ENCODE measurements at places on chromosomes 16 and 17.
A peak's percentile ranks its signal among the peaks of the same experiment; 100 is the strongest.

- no peak for DNase-seq
Measured at GRCh38 chr16:399340-400019, 2.2 kb upstream of the DECR2 start.

DNA sequence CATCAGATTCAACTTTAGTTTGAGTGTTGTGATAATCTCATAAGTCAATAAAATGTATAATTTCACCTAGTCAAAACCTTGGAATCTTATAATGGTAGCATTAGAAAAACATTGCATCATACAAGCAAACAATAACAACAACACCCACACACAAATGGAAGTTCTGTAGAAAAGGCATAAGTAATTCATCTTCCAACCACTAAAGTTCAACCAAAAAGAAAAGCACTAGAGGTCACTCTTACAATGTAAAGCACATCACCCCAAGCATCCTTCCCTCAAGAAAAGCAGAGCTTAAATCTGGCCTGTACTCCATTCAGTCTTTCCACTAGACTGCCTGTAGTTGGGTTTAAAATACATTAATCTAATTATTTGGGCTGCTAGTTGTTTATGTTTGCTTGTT is 1.8 kb downstream of the CNTNAP4 start:
- DNase-seq = no peak

DNA sequence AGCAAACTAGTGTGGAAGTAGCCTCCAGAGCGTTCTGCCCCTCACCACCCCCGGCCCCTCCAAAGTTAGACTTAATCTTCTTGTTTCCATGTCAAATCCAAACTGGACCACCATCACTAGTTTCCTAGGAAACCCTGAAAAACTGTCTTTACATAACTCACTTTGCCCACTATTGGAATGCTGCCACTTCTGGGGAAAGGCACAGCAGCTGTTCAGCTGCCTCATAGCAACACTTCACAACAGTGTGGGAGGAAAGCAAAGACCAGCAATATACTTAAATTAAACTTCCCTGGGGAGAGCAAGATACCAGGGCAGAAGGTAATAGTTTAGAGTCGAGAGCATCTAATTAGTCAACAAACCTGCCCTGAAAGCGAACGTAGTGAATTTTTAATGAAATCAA is 452.2 kb downstream of the KCNJ2 start:
- peak; percentile 14 for DNase-seq

GRCh38 chr16:55842369-55843104 is 9.6 kb upstream of the CES1 start:
- DNase-seq = peak; percentile 10

DNA sequence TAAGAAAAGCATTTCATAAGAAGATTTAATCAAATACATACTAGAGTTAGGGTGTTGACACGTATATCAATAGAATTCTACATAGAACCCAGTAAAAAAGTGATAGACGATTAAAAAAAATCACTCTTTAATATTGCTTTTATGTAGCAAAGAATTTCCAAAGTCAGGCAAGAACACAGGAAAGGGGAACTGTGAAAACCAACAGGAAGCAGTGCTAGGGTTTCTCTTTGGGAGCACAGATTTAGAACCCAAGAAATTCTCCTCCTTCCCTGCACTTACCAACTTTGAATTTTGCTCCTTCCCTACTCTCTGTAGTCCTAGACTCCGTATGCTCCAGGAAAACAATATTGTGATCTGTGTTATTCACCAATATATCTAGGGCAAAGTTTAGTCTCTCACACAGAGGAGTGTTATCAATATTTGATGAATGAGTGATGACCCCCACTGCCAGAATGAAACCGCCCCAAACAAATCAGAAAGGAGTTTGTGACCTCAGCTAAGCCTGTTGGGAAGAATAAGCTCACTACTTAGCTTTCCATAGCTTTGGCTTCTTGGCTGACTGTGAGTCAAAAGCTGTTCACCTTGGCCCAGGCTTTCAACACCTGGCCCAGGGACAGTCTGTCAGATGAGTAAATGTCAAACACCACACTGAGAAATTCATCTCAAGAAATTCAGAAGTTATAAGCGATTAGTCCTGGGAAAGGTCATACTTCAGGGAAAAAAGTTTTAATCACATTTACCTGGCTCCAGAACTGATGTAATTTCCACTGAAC is 8.6 kb downstream of the RFWD3 start:
- no peak for DNase-seq

DNA sequence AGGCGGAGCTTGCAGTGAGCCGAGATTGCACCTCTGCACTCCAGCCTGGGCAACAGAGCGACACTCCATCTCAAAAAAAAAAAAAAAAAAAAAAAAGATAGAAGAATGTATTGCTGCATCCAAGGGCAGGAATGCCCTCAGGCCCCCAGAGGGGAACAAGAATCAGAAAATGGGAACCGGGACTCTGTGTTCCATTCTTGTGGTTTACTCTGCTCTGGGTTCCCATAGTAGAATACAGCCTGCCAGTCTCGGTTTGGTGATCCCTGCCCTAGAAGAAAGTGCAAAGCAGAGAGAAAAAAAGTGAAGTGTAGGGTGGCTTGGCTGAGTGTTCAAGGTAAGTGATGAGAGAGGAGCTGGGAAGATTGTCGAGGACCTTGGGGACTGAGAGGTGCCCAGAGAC is 27.4 kb upstream of the KDM6B start:
- DNase-seq = no peak

GRCh38 chr17:73991260-73991659 is 212.2 kb upstream of the RPL38 start:
- no peak for DNase-seq

- no peak for DNase-seq
Measured at GRCh38 chr16:87918866-87919680, 17.3 kb downstream of the CA5A start.

GRCh38 chr17:75695830-75696271 is 25.4 kb upstream of the ITGB4 start:
- DNase-seq = no peak

GRCh38 chr16:46702030-46702429 is 12.6 kb downstream of the ORC6 start:
- no peak for DNase-seq

- peak; percentile 64 for DNase-seq
Measured at GRCh38 chr17:48636177-48637018, 10.2 kb upstream of the HOXB9 start.

DNA sequence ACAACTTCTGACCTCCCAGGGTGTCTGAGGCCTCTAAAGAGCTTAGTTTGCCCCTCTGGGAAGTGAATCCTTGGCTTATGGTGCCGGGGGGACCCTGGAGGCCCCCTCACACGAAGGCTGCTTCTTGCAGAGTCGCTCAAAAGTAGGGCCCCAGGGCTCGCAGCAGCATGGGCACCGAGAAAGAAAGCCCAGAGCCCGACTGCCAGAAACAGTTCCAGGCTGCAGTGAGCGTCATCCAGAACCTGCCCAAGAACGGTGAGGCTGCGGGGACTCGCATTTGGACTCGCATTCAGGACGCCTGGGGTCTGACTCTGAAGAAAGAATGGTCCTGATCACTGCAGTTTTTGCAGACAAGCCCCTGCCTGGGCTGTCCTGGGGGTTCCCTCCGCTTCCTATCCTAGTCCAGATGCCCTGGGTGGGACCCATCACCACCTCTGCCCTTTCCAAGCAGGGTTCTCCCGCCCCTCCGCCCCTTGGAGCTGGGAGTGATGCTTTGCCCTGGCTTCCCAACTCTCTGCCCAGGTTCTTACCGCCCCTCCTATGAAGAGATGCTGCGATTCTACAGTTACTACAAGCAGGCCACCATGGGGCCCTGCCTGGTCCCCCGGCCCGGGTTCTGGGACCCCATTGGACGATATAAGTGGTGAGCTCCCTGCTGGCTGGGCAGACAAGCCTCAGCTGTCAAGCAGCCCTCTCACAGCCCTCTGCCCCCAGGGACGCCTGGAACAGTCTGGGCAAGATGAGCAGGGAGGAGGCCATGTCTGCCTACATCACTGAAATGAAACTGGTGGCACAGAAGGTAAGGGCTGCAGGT is 698 bp downstream of the ACBD4 start:
- no peak for DNase-seq

- DNase-seq = no peak
Measured at GRCh38 chr17:73151916-73152632, 12.7 kb upstream of the SSTR2 start.

GRCh38 chr16:80896776-80897175 is 92.4 kb upstream of the CDYL2 start:
- no peak for DNase-seq

GRCh38 chr17:17886226-17886625 is 49.4 kb upstream of the SREBF1 start:
- no peak for DNase-seq

DNA sequence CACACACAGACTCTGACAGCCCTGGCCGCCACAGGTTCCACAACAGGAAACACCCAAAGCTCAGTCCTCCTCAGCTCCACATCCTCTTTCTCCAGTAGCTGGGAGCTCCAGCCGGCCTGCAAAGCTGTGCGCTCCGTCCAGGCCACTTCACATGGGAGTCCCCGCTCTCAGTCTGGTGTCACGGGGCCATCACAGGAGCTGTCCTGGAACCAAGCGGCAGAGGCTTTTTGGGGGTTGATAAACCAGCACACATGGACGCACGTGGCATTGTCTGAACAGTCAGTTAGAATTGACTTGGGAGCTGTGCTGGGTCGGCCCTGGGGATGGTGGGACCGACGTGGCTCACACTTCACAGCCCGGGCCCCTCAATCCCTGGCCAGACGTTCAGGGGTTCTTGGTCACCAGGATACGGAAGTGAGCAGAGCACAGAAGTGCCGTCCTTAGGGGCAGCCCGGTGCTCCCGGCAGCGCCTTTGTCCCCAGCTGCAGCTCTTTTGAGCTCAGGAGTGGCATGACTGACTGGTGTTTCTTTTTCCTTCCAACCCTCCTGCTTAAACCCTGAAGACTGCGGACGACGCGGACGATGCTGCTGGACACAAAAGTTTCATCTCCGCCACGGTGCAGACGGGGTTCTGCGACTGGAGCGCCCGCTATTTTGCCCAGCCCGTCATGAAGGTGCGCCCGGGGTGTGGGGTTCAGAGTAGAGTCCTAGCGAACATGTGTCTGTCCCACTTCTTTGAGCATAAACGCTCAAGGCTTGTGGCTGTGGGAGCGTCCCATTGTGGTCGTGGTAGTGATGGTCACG is 66.6 kb upstream of the CHMP6 start:
- DNase-seq = no peak

GRCh38 chr17:2939714-2940351 is 123.6 kb downstream of the OR1D5 start:
- DNase-seq = no peak

GRCh38 chr17:10119203-10120108 is 79.0 kb downstream of the GAS7 start:
- DNase-seq = no peak

DNA sequence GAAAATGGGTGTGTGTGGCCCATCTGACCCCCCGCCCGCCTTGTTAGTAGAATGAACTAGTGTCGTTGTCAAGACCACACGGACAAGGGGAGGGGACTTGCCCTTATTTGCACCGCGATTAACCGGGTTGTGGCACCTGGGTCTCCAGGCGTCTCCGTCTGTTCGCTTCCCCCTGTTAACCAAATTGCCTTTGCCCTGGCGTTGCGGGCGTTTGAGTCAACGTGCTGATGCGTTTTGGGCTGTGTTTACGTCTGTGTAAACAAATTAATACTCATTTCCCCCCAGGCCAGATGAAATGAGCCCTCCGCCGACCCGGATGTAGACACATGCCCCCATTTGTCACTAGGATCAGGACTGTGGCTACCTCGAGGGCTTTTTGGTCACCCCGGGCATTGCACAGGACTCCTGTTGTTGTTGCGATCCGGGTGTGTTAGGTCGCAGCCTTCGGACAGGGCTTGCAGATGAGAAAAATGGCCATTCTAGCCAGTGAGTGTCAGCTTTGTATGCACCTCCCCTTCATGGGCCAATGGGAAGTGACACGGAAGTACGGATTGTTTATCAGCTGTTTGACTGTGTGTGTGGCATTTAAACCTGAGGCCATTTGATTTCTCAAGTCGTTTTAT is 906 bp downstream of the RBL2 start:
- peak; percentile 78 for DNase-seq

GRCh38 chr17:61422116-61422799 is 22.6 kb downstream of the TBX2 start:
- no peak for DNase-seq

DNA sequence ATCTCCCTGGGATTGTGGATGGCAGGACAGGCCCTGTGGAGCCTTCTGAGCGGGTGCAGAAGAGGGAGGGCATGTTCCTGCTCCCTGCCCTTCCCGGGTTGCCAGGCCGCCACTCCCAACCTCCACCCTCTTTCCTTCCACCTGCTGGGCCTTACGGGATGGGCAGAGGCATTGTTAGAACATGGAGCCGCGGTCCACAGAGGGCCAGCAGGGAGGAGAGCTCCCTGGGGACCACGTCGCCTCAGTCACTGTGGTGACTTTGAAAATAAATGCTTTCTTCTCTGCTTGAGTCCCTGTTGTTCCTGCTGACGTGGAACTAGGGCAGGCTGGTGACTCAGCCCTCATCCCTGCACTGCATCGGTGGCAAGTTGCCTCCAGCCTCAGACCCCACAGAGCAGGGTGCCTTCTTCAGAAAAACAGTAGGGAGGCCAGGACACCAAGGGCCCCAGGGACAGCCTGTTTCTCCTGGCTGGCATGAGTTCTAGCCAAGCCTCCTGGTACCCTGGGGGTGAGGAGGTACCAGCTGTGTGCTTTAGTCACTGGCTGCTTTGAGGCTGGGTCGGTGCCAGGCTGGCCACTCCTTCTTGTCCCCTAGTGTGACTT is 224.9 kb downstream of the SEC14L1 start:
- peak; percentile 52 for DNase-seq

DNA sequence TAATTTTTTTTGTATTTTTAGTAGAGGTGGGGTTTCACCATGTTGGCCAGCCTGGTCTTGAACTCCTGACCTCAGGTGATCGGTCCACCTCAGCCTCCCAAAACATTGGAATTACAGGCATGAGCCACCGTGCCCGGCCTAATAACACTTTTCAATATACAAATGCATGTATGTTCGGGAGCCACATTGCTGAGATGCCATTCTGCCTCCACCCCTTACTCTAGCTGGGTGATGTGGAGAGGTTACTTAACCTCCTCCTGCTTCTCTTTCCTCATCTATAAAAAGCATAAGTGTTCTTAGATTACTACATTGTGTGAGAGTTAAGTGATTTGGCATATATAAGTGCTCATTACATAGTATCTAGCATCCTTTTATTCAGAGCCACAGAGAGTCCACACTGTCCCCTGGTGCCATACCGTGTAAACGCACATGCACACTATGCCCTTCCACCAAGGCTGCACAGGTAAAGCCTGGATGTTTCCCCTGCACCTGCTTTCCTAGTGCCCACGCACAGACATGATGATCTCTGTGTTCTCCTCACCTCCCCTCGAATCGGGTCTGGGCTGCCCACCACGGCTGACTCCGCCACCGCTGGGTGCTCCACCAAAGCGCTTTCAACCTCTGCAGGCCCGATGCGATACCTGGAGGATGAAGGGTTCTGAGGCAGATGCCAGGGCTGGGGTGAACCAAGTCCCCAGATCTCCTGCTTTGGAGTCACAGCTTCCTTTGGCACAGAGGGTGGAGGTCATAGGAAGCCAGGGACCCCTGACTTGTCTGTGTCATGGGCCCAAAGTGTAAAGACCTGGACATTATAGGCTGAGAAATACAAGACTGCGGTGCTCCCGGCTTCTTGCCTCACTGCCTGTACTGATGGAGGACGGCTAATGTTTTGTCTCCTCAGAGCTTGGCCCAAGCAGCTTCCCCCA is 49.0 kb upstream of the ACSM2B start:
- no peak for DNase-seq

- no peak for DNase-seq
Measured at GRCh38 chr17:7318121-7318860, 3.1 kb upstream of the GPS2 start.

- DNase-seq = no peak
Measured at GRCh38 chr17:45091778-45092425, 30.8 kb downstream of the NMT1 start.
